ENCODE measurements at places on chromosomes 1 and 21.

- DNase-seq, result no peak
These were observed 52.7 kb upstream of the ST6GALNAC3 start for GRCh38 chr1:76021846-76022245.

- DNase-seq, result no peak
These were observed 17.7 kb upstream of the QSOX1 start for GRCh38 chr1:180136968-180137356.

DNA sequence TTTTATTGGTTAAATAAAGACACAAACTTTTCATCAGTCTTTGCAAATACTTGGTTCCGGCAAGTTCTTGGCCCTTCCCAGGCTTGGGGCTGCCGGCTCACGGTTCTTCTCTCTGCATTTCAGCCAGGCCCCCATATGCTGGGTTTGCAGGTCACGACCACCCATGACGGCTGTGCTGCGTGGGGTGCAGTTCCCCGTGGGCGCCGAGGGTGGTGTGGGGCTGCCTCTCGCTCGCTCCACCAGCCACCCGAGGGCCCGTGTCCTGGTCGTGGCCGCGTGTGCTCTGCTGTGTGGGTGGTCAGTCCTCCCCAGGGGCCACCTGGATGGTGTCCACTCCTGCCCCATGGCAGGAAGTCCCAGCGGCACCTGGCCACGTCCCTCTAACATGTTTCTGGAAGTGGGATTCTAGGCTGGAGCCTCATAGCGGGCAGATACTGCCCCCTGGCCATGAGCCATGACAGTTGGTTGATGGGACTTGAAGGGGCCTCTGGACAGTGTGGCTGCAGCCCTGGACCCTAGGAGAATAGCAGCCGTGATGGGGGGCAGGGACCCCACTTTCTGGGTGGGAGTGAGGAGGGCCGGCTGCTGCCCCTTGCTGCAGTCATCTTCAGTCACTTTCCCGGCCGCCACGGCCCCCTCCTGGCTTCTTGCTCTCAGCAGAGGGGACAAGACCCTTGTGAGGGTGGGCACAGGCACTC is 46.3 kb downstream of the SKI start:
- no peak for DNase-seq

GRCh38 chr1:83762416-83762815 is 236.5 kb downstream of the TTLL7 start:
- DNase-seq, result no peak

GRCh38 chr1:25954282-25954938 is 43.5 kb downstream of the PAFAH2 start:
- no peak for DNase-seq

DNA sequence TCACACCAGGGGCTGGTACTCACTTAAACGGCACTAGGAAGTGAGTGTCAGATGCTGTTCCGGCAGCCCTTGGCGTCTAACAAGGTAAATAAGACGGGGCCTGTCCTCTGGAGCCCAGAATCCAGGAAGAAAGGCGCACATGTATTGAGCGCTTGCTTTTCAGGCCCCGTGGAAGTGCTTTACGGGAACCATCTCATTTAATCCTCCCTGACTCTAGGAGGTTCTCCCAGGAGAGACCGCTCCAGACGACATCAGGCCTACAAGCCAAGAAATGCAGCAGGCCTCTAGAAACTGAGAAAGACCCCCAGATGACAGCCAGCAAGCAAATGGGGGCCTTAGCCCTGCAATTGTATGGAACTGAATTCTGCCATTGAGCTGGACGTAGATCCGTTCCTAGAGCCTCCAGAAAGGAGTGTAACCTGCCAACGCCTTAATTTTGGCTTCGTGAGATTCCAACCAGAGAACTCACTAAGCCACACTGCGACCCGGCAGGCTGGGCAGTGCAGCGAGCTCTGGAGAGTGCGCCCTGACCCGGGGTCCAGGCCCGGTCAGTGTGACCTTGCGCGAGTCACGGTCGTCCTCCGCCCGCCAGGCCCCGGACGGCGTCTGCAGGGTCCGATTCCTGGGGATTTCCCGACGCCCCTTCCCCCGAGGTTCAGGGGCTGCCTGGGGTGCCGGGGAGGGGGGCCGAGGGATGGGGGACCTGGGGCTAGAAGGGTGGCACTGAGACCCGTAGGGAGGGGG is 532 bp upstream of the MANEAL start:
- no peak for DNase-seq
